Hindlimb muscle (tissue), 1 donor: ENCODE measurements at places on chromosomes 6 and 20. TPM values are rescaled to one million over a fixed set of nuclear protein-coding genes. Genes with fewer than 3 reads are reported as not detected.

The AHI1 gene
- polyA plus RNA-seq: 19.7 TPM

DNA sequence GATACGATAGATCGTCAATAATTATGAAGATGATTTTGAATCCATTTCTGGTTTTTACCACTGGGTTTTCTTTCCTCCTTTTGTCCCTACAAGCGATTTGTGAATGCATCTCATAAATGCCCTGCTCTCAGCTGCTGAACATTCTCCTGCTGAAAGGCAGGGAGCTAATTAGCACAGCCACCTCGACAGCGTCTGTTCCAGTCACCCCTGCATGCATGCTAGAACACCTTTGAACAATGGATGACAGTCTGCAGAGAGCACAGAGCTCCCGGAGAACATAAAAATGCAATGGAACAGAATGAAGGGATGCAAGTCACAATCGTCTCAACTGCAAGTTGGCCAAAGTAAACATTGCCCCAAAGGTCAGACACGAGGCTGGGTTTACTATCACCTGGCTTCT lies 105.8 kb downstream of the SLC35B3 start:
- DNase-seq: no peak

- DNase-seq: no peak
Measured at GRCh38 chr6:54980511-54981275, 134.1 kb downstream of the FAM83B start.

- DNase-seq: no peak
Measured at GRCh38 chr20:46209930-46210671, 92.0 kb downstream of the CD40 start.

DNA sequence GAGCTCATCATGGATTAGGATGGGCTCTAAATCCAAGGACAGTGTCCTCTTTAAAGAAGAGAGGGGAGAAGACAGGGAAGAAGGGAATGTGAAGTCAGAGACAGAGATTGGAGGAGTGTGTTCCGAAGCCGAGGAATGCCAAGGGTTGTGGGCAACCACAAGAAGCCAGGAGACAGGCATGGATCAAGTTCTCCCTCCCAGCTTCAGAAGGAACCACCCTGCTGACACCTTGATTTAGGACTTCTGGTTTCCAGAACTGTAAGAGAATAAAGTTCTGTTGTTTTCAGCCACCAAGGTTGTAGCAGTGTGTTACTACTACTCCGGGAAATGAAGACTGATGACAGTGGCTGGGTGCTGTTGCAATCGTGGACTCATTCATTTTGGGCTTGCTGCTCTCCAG lies 120.1 kb downstream of the RPS12 start:
- DNase-seq: no peak

- DNase-seq: no peak
Measured at GRCh38 chr20:50750145-50750671, 18.8 kb downstream of the PARD6B start.

DNA sequence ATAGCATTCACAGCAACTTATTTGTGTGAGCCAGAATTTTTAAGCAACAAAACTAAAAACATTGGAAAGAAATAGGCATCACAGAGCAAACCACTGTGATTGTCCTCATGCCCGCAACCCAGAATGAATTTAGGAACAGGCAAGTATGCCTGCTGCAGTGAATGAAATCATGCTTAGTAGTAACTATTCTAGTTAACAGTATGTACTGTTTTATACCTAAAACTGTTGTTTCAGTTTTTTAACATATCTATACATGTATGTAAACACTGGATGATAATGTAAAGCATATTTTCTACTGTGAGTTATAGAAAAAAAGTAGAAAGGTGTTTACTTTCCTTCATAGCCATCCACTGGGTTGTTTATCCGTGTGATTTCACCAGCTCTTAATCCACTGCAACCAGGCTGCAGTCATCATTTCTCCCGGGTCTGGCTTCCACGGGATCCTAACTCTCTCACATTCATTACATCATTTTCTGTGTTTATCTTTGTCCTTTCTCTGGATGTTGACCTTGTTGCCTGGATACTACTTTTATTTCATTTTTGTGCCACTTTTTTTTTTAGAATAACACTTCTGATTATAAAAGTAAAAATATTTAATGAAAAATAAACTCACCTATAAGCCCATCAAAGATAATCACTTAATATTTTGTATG lies 3.6 kb upstream of the ARFGEF3 start:
- no peak for DNase-seq

The ZC3H12D gene
- 0.46 TPM for polyA plus RNA-seq

GRCh38 chr6:79737172-79737571 lies 106.0 kb downstream of the SH3BGRL2 start:
- DNase-seq: no peak

The KHDC1 gene
- 5.5 TPM for polyA plus RNA-seq

- peak; percentile 40 for DNase-seq
Measured at GRCh38 chr6:36858407-36858981, 16.1 kb downstream of the PPIL1 start.

- no peak for DNase-seq
Measured at GRCh38 chr20:47532002-47532401, 30.3 kb downstream of the NCOA3 start.

- DNase-seq: no peak
Measured at GRCh38 chr6:117272891-117273290, 7.5 kb downstream of the VGLL2 start.

GRCh38 chr20:33826270-33826897 lies 15.2 kb downstream of the CHMP4B start:
- DNase-seq: no peak

- no peak for DNase-seq
Measured at GRCh38 chr6:112879920-112880413, 532.8 kb downstream of the RFPL4B start.

- no peak for DNase-seq
Measured at GRCh38 chr6:101777646-101778045, 384.1 kb downstream of the GRIK2 start.

DNA sequence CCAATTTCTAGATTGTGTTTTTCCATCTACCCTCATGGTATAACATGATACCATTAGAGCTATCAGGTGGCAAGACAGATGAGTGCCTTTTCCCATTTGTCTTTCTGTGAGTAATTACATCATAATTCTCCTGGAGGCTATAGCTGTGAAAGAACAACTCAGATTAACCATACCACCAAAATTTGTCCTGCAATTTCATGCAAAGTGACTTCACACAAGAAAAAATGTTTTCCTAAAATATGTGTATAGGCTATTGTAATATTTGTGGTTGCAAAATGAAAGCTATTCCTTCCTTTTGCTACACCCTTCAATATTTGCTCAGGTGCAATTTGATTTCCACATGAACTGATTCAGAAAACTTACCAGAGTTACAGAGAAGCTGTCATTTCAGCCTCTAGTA lies 547.7 kb upstream of the ID4 start:
- no peak for DNase-seq

DNA sequence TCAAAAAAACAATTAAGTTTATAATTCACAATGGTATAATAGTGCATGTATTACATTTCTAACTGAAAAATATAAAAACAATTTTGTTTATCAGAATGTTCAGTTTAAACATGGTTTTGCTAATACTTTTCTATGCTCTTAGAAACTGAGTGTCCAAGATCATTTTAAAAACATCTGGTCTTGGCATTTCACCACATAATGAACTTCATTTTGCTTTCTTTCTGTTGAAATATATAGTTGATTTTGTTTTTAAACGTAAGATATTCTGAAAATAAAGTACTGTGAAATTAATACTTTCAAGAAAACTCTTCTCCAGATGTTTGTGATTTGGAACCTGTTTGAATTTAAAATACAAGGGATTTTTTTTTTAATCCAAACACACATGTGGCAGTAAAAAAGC lies 264.4 kb downstream of the COL12A1 start:
- DNase-seq: peak; percentile 62

DNA sequence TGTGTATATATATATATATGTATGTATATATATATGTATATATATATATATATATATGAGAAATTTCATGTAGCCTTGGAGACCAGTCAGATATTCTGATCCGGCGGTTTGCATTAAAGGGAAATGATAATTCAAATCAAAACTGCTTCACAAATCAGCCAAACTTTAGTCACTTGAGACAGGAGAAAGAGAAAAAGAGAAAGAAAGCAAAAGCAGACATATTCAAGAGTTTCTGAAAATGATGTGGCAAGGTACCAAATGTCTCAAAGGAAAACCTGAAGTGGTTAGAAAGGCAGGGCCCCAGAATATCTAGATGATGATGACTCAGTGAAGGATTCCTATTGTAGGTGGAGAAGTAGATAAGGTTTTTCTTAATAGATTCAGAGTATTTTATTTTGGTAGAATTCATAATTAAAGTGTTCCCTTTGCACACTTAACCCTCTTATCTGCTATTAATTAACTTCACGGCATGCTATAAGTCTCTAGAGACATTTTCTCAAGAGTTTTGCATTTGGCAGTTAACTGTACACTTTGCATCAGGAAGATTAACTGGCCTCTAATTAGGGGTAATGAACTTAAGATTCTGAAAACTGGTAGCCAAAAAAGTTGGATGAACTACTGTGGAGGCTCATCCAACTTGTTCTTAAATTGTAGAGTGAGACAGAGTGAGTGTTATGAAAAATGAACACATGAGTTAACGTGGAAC lies 50.1 kb upstream of the ASF1A start:
- no peak for DNase-seq

- no peak for DNase-seq
Measured at GRCh38 chr6:139376604-139377218, 2.3 kb upstream of the CITED2 start.

The SRSF3 gene
- 276 TPM for polyA plus RNA-seq

The TRAPPC3L gene
- polyA plus RNA-seq: not detected

DNA sequence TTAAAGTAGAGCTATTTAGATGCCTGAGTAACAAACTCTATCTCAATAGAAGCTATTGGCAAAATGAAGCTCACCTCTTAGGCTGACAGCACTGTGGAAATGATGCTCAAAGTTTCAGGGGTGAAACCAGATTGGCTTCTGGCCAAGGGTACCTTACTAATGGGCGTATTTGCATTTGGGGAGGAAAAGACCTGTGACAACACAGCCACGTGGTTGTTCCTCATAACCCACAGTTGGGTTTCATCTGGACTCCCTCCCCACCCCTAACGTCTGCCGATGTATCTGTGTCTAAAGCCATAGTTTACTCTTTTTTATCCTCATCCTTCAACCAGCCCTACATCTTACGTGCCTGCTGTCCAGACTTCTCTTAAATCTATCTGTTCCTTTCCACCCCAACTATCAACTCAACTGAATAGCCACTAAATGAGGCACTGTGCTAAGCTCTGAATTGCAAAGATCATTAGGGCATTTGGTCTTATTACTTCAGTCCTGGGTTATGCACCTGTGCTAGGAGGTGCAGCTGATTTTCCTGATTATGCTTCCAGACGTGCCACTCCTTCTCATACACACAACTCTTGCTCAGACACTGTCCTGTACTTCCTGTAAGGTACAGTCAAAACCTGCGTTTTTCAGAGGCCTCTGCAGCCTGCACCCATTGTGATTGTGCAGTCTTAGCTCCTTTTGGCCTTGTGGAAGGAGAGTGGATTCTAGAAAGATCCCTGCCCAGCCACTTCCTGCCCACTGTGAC lies 80.6 kb upstream of the ARMC2 start:
- DNase-seq: no peak

The KIF6 gene
- 1.6 TPM for polyA plus RNA-seq

DNA sequence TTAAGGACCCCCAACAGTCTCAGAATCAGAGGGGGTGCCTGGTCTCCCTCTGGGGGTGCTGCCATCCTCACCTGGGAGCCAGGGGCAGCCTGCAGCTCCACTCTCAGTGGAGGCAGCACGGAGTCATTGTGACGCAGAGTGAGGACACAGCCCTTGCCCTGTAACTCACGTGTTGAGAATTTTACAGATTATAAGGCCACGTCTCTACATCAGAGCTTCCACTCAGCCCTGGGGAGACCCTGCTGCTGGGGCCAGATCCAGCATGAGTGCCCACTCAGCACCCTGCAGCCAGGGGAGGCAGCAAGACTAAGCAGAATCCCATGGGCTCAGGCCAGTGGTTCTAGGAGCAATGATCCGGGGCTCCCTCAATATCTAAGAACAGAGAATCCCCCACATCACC lies 137.4 kb upstream of the AFDN start:
- DNase-seq: no peak

The C6orf132 gene
- 0.52 TPM for polyA plus RNA-seq

DNA sequence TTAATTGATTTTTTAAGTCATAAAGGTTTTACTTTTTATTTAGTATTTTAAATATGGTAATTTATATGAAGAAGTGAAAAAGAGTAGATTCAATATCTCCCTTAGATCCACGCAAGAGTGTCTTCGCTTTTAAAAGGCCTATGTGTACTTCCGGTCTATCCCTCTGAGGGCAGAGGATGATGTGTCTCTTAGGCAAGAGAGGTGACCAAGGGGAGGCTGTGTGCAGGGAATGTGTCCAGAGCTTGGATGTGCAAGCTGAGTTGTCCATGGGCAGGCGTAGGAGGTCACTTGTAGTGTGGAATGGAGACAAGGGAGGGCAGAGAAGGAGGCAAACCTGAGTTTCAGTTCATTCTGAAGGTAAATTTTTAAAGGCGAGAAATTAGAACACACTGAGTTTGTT lies 113.9 kb downstream of the CRYBG1 start:
- no peak for DNase-seq

GRCh38 chr6:71602385-71603007 lies 283.9 kb upstream of the RIMS1 start:
- DNase-seq: no peak

- DNase-seq: no peak
Measured at GRCh38 chr6:151043944-151044343, 178.4 kb downstream of the MTHFD1L start.

The NRSN1 gene
- not detected for polyA plus RNA-seq

The TULP1 gene
- 1.9 TPM for polyA plus RNA-seq

GRCh38 chr6:18121580-18122127 lies 823 bp downstream of the NHLRC1 start:
- DNase-seq: no peak

The CCN6 gene
- 0.28 TPM for polyA plus RNA-seq

DNA sequence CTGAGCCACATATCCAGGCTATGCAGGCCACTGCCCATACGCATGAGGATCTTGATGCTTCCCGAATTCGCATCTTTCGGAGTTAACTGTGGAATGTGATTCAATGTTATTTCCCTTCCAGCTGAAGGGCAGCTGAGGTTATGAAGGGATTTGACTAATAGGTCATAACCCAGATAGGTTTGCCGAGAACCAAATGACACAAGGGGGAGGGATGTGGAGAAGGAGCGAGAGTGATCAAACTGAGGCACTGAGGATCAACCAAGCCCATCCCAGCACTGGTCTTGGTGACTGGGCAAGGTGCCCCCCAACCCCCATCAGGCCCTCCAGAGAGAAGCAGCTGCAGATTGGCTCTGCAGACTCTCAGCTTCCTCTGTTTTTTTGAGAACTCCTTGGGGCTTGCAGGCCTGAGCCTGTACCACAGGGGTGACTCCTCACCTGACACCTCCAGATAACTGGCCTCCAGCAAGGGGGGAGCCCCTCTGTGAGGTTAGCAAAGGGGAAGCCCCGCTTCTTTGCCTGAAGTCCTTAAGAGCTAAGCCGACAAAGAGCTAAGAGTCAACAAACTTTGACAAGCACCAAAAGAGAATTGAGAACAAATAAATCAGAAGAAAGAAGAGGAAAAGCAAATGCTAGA lies 185.9 kb downstream of the PDE7B start:
- no peak for DNase-seq
